Epithelial cell of prostate (primary cell): ENCODE measurements at places on chromosomes 1 and 21.

- DNase-seq, result no peak
Measured at GRCh38 chr1:226327761-226328162, 18.8 kb upstream of the LIN9 start.

DNA sequence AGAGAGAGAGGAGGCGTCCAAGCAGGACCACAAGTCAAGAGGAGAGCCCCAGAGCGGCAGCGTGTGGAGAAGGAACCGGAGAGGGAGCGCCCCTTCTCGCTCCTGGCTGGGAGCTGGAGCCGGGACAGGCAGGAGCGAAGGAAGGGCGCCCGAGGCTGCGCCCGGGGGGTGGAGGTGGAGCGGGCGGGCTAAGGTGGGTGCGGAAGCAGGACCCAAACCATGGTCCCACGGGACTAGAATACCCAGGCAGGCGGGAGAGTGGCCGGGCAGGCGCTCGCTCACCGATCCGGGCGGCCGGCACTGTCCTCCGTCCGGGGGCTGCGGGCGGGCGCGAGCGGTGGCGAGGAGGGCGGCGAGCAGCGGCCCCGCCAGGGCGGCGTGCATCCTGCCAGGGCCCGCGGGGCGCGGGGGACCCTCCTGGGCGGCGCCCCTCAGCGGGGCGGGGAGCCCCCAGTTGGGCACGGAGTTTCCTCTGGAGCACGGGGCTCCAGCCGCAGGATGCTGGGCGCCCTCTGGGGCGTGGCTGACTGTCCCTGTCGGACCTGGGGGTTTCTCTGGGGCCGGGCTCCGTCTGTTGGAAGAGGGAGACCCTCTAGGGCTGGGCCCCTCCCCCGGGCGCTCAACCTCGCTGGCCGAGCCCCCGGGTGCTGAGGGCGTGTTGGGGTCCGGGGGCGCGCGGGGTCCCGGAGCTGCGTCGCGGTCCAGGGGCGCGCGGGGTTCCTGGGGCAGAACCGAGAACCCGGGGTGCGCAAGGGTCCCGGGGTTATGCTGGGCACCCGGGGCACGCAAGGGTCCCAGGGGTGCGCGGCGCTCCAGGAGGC is 569 bp downstream of the TRABD2B start:
- no peak for DNase-seq

- no peak for DNase-seq
Measured at GRCh38 chr1:162678439-162678838, 46.2 kb downstream of the DDR2 start.

DNA sequence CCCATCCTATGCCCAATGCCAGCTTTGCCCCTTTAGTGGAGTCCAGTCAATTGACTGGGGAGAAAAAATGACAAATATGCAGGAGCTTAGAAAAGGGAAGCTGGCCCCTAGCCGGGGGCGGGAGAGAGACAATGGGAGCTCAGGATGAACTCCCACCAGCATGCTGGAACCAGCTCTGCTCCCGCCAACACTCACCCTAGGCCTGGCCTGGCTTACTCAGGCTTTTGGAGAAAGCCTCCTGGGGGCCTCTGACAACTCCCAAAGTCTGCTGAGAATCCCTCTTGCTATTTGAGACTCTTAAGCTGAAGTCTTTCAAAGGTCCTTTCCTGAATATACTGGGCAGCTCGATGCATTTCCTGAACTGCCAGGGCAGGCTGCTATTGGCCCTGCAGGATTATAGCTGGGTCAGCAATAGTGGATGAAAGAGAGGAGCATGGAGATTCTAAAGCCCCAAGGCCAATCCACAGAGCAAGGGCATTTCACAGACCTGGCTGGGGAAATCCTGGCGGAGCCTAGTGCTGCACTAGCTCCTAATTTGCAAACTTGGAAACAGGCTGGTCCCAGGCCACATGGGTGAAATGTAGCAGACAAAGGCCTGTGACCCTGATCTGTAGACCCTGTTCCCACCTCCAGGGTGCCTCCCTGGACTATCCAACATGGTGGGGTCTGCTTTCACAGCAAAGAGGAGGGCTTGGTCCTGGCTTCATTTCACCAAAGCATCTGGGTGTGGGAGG is 35.7 kb upstream of the CLSTN1 start:
- no peak for DNase-seq

DNA sequence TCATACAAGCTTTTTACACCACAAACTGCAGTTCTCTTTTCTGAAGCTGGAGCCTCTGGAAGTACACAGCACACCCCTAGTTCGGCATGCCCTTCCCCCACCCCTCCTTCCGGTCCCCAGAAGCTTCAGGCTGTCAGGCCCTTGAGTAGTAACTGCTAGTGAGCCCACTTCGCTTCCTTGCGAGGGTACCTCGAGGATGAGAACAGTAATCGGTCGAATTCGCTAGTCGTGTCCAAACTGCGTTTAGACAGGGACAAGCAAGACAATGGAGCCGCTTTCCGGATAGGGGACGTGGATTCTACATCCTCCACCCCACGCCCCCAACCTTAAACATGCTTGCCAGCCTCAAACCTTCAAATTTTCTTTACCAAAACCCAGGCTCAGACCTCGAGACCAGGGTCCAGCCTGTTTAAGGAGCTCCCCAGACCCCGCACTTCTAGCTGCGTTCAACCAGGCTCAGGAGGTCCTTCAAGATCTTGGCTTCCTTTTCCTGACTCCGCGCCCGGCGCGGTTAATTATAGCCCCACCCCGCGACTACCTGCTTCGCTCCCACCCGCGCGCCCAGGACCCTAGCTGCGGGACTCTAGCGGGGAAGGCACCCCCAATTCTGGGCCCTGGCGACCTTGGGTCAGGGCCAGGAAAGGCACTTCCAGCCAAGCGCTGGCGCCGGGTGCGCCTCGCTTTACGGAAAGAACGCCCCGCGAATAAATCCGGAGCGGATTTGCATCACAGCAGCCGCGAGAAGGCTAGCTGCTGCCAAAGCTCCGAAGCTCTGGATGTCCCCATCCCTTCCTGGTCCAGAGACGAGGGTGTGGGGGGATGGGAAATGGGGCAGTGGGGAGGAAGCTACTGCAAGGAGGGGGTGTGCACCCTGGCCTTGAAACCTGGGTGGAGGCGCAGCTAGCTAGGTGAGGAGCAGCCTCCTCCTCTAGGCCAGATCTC is 8.1 kb upstream of the TSPAN1 start:
- DNase-seq, result no peak

- DNase-seq, result no peak
Measured at GRCh38 chr1:100924991-100925390, 29.1 kb downstream of the SLC30A7 start.

- DNase-seq, result no peak
Measured at GRCh38 chr1:235502601-235503402, 1.4 kb downstream of the B3GALNT2 start.

DNA sequence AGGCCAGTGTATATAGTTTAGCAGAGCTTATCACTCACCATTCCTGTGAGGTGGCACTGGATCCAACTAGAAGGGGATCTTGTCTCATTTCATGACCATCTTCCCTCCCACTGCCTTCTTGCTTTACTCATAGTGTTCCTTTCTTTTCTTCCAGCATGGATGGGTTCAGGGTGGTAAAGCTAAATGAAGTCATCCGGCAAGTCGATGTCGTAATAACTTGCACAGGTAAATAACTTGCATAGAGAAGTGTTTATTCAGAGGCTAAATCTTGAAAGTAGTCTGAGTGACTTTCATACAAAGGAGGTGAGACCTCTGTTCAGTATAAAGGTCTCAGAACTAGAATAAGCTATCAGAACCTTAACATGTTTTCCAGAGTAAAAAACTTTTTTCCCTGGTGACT is 16.6 kb upstream of the STRIP1 start:
- no peak for DNase-seq

- no peak for DNase-seq
Measured at GRCh38 chr1:229900220-229900619, 166.8 kb upstream of the GALNT2 start.

DNA sequence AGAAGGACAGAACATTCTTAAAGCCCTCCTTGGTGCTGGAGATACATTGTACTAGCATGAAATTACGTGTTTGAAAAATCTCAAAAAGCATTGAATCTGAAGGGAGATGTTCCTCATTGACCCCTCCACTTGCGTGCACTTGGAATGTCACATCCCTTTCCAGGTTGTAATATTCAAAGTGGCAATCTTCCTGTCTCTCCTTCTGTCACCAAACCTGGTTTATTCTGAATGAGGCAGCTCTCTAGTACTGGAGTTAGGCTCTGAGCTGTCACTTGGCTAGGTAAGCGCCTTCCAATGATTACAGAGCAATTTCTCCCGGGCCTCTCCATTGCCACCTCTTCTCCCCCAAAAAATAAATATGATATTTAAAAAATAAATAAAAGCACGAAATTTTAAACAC is 855 bp downstream of the DSCAM start:
- DNase-seq, result no peak

DNA sequence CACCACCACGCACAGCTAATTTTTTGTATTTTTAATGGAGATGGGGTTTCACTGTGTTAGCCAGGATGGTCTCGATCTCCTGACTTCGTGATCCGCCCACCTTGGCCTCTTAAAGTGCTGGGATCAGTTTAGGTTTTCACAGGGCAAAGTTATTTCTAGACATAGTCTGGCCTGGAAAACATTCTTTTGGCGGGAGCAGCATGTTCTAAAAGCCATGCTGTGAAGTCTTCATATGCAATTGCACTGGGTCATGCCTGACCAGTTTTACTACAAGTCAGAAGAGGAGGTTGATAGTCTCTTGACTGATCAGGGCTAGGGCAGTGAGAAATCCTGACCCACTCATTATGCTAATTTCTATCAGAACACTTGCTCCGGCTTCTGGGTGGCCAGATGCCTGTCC is 131.6 kb upstream of the POU3F1 start:
- DNase-seq, result no peak

DNA sequence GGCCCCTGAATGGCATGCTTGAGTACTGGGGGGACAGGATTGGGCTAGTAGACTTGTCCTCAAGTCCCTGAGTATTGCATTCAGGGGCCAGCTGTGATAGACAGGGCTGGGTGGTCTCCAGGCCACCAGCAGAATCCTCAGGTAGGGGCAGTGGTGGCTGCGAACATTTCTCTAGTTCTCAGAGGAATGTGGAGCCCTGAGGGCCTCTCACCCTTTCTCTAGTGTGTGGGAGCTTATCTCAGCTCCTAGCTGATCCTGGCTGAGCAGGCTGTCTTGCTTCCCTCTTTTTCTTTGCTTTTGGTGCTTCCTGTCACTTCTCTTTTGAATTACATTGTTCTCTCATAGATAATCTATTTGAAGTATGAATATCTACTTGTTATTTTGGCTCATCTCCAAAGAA is 30.0 kb upstream of the PM20D1 start:
- DNase-seq, result no peak

- no peak for DNase-seq
Measured at GRCh38 chr1:184472136-184472535, 85.3 kb downstream of the C1orf21 start.

DNA sequence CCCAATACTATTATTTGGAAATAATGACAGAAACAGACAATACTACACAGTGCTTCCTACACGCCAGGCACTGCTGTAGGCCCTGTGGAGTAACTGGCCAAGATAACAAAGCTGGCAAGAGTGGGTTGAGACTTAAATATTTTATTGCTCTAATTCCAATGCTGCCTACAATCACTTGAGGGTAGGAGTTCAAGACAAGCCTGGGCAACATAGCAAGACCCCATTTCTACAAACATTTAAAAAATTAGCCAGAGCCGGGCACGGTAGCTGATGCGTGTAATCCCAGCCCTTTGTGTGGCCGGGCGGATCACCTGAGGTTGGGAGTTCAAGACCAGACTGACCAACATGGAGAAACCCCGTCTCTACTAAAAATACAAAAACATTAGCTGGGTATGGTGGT is 9.3 kb upstream of the PABPC4 start:
- no peak for DNase-seq

- no peak for DNase-seq
Measured at GRCh38 chr1:32073299-32074229, 825 bp downstream of the TMEM39B start.

DNA sequence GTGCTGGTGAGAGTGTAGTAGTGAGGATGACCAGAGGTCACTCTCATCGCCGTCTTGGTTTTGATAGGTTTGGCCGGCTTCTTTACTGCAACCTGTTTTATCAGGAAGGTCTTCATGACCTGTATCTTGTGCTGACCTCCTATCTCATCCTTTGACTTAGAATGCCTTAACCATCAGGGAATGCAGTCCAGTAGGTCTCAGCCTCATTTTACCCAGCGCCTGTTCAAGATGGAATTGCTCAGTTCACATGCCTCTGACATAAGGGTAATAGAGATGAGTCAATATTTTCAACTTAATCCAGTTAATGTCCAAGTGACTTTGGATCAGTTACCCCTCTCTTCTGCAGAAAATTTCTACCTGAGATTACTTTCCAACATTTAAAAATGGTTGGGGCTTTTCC is 4.6 kb downstream of the NID1 start:
- no peak for DNase-seq

DNA sequence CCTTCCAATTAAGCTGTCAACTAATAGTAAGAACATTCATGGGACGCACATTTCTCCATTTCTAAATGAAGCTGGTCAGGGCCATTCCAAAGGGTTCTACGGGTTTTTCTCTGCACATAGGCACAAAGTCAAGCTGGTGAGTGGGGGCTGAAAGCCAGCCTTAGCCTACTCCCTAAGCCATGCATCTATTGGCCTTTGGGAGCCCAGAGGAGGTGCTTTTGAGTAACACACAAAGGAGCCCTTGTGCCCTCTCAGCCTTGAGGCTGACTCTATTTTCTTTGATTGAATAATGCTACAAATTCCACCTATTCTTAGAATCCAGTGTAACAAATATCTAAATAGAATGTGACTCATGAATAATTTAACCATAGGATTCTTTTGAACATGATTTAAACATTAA is 73.6 kb downstream of the RGS13 start:
- DNase-seq, result no peak

DNA sequence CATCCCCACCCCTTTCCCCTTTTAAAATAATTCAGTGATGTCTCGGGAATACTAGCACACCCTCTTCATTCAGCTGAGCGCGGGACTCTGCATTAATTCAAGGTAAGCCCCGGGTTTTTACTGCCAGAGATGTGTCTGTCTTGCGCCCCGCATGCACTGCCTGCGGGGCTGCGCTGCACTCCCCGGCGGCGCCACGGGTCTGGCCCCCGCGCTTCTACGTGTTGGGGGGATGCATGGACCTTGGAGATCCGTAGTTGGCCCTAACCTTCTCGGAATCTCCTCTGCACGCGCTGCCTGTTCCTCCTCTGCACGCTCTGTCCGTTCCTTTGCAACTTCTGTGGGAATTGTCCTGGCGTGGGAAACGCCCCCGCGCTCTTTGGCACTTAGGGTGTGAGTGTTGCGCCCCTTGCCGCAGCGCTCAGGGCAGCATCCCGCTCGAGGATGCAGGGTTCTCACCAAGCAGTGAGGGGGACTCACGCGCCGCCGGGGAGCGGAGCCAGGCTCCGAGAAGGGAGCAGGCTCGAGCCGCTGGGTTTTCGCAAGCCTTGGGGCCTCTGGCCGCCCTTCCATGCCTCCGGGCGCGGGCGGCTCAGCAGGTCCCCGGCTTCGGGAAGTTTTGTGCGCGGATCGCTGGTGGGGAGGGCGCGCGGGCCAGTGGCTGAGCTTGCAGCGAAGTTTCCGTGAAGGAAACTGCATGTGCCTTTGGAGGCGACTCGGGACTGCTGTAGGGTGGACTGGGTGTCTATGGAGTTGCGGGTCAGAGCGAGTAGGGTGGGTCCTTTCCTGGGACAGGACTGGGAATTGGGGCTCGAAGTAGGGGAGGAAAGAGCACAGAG is 165.1 kb upstream of the CACNA1E start:
- DNase-seq, result no peak

GRCh38 chr1:231612393-231613089 is 14.0 kb upstream of the DISC1 start:
- no peak for DNase-seq

- DNase-seq, result no peak
Measured at GRCh38 chr1:164223378-164223777, 335.6 kb upstream of the PBX1 start.

GRCh38 chr1:160166166-160166868 is 14.9 kb downstream of the ATP1A4 start:
- DNase-seq, result no peak
